ENCODE measurements at places on chromosomes 1 and 21. TPM values are rescaled to one million over a fixed set of nuclear protein-coding genes. Genes with fewer than 3 reads are reported as not detected.

DNA sequence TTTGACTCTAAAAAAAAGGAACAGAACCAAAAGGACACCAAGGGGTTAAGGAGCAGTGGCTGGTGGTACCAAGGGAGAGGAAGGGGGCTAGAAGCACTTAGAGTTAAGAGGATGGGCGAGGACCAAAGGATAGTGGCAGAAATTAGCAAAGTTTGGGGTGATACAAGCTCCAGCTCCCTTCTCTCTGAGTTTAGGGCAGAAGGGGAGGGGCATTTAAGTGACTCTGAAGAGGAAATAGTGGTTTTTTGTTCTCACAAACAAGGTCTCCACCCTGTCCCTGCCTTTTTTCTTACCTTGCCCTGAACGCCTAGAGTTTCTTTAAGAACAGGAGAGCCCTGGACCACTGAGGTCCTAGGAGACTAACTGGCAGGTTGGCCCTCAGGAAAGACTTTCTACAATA, 3.3 kb downstream of the CDC42SE1 start:
- no peak for DNase-seq

- DNase-seq, result no peak
These were observed 275.5 kb upstream of the PRMT6 start for GRCh38 chr1:106780806-106781569.

DNA sequence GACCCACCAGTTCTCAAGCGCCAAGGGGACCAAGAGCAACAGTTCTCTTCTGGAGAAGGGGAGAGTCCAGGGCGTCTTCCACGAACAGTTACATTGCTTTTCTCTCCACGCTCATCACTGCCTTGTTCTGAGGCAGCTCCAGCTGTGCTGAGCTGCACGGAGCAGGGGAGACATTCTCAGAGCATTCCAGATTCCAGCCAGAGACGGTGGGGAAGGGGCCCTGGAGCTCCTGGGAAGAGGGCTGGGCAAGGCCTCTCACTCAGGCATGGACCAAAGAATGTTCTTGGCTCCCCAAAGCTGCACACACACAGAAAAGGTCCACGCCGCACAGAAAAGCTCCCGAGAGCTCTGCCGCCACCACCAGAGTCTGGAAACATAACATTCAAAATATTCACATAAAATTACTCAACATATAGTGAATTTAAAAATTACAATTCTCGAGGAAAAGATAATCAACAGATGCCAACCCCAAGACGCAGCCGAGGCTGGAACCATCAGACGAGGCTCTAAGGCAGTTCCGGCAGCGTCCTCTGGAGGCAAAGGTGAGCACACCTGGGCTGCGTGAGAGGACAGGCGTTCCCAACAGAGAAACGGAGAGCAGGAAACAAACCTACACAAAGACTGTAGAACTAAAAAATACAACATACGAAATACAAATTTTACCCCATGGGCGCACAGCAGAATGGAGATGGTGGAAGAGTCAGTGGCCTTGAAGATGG, 40.5 kb downstream of the UBE2G2 start:
- DNase-seq, result no peak

DNA sequence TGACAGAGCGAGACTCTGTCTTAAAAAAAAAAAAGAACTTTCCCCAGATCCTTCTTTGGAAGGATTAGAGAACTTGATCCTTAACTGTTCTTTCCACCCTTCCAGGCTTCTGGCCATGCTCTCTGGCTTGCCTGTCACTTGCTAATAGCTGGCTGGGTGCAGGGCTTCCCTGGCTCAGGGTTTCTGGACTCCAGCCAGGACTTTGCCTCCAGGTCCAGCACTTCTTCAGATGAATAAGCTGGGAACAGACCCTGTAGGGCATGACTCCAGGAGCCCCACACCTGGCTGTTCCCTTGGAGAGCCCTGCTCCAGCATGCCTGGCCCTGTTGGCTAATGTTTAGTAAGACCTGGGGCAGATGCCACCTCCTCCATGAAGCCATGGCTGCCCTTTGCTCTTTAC, 3.3 kb upstream of the NT5C1A start:
- DNase-seq, result no peak

- DNase-seq, result no peak
These were observed 24.4 kb upstream of the FGGY start for GRCh38 chr1:59272507-59272906.

DNA sequence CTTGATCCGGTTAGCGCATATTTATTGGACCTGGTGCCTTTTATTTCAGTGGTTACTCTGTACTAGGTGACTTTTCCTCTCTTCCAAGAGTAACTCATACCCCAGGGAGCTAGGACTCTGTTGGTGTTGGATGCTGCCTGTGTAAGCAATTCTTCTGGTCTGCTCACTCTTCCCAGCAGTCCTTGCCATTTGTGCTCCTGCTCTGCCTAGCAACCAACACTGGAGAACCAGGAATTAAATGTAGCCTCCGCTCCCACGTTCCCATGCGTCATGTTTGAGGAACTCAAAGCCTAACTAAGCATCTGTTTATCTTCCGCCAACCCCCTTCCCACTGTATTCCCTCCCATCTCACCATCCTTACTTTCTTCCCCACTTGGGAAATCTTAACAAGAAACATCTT, 65.7 kb upstream of the RAVER2 start:
- no peak for DNase-seq

DNA sequence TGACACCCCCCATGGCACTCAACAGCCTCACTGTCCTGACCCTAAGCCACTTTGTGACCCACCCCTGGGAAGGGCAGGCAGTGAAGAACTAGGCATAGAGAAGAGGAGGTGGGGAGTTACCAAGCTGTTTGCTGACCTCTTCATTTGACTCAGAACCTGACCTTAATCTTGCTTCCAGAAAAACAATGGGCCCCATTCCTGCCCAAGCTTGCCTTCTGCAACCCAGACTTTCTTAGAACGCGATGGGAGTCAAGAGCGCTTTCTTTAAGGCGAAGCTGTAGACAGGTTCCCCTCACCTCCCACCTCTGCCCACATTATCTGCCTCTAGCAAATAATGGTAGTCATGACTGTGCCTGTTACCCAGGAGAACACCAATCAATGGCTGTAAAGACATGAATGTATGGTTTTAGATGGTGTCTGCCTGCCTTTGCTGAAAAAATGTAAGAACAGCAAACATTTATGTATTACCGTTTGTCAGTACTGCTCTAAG, 8.2 kb upstream of the CBR3 start:
- DNase-seq, result no peak

- DNase-seq, result no peak
These were observed 83.4 kb downstream of the SNRPE start for GRCh38 chr1:203944651-203945404.

- DNase-seq, result no peak
These were observed 79.3 kb downstream of the SH3BGR start for GRCh38 chr21:39531064-39531463.

DNA sequence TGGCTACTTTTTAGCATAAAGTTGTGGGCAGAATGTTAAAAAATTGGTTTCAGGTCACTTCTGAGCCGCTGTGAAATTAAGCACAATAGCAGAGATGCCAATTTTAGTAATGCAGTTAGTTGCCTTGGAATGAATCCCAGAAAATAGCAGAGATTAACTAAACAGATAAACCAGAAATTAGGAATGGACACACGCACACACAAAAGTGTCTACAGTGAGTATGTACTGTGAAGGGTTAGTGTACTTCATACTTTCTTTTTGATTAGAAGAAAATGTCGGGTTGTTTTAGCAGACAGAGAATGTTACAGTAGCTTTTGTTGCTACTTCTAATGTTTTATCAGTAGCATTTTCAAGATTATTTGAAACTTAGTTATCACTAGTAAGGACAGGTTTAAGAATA, 106.7 kb downstream of the LEPR start:
- no peak for DNase-seq

DNA sequence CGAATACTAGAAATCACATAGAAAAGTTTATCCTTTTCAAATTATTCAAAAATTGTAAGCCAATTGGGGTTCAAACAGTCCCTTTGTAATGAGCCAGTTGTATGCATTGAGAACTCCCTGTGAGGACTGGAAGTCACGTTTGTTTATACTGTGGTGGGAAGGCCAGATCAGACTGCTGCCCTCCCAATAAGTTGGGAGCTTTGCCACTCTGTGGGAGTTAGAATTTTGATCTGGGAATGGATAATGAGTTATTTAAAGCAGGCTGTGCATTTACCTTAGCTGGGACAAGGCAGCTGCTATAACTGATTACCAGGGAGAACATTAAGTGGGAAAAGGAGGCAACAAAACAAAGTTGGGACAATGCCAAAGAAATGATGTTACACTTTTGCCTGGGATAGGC, 178.8 kb downstream of the SDCCAG8 start:
- DNase-seq, result no peak

DNA sequence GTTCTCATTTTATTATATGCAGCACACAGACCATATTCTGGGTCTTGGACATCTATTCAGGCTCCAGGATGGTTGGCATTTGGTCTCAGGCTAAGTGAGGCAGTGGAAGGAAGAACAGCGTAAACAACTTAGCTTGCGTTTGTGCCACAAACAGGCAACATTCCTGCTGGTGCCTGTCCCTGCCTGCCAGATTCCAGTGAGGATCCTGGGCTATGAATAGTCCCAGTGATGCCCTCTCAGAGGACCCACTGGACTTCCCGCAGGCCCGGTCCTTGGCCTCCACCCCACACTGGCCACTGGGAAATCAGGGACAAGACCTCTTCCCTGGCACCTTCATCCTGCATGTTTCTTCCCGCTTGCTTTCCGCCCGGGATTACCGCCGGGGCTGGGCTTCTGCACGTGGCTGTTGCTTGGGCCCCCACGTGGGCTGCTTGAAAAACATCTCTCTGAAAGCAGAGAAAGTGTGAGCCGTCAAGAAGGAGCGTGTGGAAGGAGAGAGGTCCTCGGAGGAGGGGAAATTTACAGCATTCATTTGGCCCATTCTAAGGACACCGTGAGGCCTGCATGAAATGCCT, 145.1 kb upstream of the WNT4 start:
- no peak for DNase-seq

- no peak for DNase-seq
These were observed 34.0 kb downstream of the ELK4 start for GRCh38 chr1:205597691-205598314.

GRCh38 chr1:64328193-64328592, 124.8 kb downstream of the UBE2U start:
- no peak for DNase-seq

GRCh38 chr1:46302641-46303037, 777 bp downstream of the LRRC41 start:
- DNase-seq, result peak; percentile 37

DNA sequence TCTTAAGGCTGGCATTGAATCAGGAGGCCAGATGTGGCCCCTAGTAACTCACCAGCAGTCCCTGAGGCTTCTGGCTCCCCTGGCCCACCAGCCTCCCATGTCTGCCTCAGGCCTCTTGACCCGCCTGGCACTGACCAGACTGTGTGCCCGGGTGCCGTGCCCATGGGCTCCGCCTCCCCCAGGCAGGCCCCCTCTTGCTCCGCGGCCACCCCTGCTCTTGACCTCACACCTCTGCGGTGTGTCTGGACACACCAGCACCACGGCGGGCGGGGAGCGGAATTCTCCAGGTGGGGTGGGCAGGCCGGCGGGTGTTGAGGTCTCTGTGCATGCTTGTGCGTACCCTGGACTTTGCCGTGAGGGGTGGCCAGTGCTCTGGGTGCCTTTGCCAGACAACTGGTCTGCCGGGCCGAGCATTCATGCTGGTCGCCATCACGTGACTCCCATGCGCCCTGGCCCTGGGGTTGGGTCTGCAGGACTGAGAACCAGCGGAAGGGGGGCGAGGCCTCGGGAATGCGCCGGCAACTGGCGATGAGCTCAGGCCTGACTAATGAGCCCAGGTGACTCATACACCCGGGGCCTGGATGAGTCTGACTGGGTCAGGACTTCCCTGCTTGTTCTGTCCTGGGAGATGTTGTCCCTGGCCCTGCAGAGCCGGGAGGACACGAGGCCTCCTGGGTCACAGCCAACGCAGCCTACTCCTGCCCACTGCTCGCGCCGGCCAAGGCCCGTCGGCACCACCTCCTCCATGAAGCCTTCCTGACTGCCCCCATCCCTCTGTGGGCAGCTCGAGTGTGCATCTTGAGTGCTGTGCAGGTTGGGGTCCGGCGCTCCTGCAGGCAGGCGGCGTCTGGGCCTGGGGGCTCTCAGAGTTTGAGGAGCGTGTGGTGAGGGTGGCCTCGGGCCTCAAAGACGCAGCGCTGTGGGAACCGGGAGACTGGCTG, 22.6 kb downstream of the COL18A1 start:
- DNase-seq, result no peak

DNA sequence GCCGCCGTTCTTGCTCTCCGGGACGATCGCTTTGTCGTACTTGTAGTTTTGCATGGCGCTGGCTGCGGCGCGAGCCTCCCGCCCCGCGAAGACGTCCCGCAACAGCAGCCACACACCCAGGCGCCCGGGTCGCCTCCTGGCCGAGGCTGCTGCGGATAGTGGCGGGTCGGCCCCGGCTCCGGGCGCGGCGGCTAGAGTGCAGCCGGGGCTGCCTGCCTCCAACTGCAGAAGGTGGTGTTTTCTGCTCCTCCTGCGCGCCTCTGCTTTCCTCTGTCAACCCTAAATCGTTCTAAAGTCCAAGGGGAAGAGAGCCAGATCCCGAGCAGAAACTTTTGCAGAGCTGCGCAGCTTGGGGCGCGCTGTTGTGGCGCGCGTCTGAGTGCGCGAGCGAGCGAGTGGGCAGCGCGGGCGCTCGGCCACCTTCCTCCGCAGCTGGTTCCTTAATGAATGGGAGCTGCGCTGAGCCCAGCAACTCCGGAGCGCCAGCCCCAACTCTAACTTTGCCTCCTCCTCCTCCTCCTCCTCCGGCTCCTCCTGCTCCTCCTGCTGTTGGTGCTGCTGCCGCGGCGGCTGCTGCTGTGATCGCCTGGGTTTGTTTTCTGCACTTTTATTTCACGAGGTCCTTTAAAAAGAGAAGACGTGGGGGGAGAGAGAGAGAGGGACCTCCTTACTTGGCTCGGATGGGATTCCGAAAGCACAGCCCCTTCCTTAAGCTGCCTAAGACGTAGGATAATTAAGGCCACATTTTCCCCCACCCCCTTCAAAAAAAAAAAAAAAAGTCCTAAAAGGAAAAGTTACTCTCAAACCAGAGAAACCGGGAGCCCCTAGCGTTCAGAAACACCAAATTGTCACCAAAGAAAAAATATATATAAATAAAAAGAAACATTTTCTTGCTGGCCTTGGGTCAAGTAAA, at the start of gene PLPP3:
Gene PLPP3 (minus strand): TSS at position 601 of the 913 bp plus-strand sequence. CDS start 547 bp downstream, at position 54.
- DNase-seq, result peak; percentile 84

GRCh38 chr1:27399251-27400025, 7.0 kb downstream of the GPR3 start:
- DNase-seq, result no peak

The SYPL2 gene
- polyA plus RNA-seq, result 5.6 TPM

The KDF1 gene
- polyA plus RNA-seq, result 8.8 TPM

The SPRR3 gene
- polyA plus RNA-seq, result not detected

The TIAM1 gene
- polyA plus RNA-seq, result 14.5 TPM

The ZZZ3 gene
- 64.9 TPM for polyA plus RNA-seq

The LRRC8D gene
- polyA plus RNA-seq, result 37.0 TPM

The EPHB2 gene
- 9.5 TPM for polyA plus RNA-seq

The SERPINC1 gene
- 0.27 TPM for polyA plus RNA-seq

The CD53 gene
- 7.8 TPM for polyA plus RNA-seq

The LRRC53 gene
- polyA plus RNA-seq, result not detected

The PRDM16 gene
- polyA plus RNA-seq, result 6.9 TPM

The SPRR4 gene
- not detected for polyA plus RNA-seq

The PAQR6 gene
- 2.9 TPM for polyA plus RNA-seq

The OR2T33 gene
- not detected for polyA plus RNA-seq

The XCL1 gene
- polyA plus RNA-seq, result not detected

Data from left renal cortex interstitium (tissue), 4 donors.